ENCODE measurements at places on chromosomes 7 and 10.

GRCh38 chr7:70857793-70858545 lies 274.0 kb upstream of the GALNT17 start:
- DNase-seq = no peak

DNA sequence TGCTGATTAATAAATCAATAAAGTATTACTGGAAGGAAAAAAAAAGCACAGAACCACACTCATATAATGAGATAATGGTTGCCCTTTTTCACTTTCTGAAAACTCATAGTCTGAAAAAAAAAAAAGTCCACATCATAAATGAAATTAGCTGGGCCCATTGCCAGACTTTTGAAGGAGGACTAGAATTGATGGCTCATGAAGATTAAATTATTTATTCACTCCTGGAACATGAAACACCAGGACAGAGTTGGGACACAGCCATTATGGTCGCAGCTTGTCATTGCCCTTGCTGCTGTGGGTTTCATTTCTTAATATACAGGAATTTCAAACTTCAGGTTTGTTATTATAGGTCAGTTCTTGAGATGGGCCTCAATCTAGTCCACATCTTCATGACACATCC lies 91.9 kb downstream of the CNTNAP2 start:
- DNase-seq = no peak

GRCh38 chr10:79352035-79352877 lies 5.0 kb downstream of the PPIF start:
- DNase-seq = no peak

GRCh38 chr10:60803865-60804264 lies 25.6 kb downstream of the CDK1 start:
- no peak for DNase-seq

DNA sequence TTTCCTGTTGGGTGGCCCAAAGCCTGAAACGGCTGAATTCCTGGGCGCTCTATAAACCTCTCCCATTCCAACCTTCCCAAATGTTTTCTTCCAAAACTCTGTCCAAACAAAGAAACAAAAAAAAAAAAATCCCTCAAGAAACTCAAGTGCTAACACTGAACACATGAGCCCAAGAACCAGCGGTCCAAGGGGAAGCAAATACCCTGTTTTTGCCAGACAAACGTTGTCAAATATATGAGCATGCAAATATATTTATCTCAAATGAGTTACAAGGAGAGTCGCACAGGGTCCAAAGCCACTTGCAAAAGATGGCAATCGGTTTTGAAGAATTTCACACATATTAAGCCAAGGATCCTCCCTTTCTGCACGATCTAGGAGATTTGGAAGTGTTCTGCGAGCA lies 23.3 kb upstream of the EMX2 start:
- no peak for DNase-seq

DNA sequence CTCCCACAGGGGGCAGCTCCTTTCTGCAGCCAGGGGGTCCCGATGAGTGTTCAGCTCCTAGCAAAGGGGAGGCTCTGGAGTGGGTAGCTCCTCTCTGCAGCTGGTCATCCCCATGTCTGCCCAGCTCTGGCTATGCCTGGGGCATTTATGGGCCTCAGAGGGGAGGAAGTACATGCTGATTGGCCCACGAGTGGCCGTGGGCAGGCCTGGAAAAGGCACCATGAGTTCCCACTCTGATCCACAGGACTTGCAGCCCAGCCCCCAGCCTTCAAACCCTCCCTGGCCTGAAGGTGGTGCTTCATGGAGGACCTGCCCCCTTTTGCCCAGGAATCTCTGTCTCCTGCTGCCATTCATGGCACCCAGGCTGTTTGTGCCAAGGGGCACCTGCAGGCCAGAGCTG lies 268.8 kb downstream of the DNAJB6 start:
- no peak for DNase-seq

GRCh38 chr7:152137476-152138025 lies 112.1 kb downstream of the GALNT11 start:
- no peak for DNase-seq

- DNase-seq = no peak
These were observed 26.9 kb downstream of the SPOCK2 start for GRCh38 chr10:72061491-72061890.

DNA sequence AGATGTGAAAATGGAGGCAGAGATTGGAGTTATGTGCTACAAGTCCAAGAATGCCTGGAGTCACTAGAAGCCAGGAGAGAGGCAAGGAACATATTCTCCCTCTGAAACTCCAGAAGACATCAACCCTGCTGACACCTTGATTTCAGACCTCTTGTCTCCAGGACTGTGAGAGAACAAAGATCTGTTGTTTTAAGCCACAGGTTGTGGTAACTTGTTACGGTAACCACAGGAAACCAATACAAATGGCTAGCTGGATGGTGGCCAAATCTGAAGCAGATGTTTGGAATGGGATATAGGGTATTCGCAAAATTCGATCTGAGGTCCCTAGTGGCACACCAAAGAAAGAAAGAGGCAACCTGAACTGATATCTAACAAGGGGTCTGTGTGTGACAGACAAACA lies 129.0 kb downstream of the HERPUD2 start:
- no peak for DNase-seq

- no peak for DNase-seq
These were observed 17.5 kb downstream of the FAM20C start for GRCh38 chr7:209906-210305.

DNA sequence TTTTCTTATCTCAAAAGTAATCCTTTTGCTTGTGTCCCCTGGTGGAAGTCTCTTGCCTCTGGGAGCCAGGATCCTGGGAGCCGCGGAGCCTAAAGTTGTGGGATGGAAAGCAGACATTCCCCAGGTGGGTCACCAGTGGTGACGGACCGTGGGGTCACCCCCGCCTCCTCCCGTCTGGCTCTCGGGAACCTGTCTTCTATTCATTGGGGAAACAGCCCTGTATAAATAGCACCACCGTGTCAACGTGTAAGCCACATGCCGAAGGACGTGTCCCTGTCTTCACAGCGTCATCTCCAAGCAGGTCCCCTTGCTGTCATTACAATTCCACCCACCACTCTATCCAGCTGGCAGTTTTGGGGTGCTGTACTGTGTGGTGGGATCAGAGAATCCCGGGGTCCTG lies 87.5 kb downstream of the ELFN1 start:
- no peak for DNase-seq

- DNase-seq = peak; percentile 24
These were observed 287.9 kb downstream of the TNS3 start for GRCh38 chr7:47293884-47294555.

DNA sequence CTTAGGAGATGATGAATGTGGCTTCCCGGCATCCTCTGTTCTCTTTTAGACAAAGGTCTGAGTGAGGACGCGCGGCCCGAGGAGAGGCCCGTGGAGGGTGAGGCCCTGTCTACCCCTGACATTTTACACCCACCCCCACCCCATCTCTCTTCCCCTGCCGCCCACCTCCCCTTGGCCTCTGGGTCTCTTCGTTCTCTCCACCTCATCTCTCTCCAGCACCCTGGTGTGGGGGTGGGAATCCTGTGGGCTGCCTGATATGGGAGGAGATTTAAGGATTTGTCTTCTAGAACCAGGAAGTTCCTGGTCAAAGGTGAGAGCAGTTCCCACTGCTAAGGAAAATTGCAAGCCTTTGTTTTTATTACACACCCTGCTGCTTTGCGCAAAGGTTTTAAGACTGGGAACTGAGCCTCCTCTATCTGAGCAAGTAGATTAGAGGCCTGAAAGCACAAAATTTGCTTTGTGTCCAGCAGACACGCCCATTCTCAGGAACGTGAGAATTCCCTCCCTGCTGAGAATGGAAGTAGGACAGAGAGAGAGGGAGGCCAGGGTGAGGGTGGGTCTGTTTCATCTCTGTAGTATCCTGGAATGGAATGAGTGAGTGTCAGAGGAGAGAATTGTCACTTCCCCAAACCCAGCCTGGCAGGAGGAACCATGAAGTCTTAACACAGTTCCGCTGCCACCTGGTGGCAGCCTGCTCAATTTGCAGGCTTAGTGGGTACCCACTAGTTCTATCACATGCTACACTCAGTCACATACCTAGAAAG lies 91.2 kb downstream of the GTF2IRD1 start:
- no peak for DNase-seq

DNA sequence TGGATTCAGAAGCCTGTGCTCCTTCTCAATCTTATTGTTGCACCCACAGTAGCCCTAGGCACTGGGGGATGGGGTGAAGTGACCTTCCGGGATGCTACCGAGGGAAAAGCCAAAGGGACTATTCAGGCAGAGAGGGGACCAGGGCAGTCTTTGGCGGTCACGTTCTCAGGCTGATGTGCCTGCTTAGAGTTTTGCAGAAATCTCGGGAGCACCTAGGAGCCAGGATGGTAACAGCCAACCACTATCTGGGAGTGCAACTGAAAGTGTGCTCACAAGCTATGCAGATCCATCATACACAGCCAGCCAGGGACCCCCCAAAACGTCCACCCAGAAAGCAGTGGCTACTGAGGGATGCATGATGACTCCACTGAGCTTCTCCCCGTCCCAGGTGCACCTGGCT lies 52.4 kb downstream of the CXCL12 start:
- DNase-seq = no peak

DNA sequence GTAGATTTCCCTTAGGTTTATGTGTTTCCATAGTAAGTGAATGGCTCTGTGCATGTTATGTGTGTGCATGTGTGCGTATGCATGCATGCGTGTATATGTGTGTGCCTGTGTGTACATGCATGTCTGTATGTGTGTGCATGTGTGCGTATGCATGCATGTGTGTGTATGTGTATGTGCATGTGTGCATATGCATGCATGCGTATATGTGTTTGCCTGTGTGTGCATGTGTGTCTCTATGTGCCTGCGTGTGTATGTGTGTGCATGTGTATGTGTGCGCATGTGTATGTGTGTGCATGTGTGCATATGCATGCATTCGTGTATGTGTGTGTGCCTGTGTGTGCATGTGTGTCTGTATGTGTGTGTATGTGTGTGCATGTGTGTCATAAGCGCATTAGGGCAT lies 98.8 kb upstream of the AGBL3 start:
- no peak for DNase-seq

DNA sequence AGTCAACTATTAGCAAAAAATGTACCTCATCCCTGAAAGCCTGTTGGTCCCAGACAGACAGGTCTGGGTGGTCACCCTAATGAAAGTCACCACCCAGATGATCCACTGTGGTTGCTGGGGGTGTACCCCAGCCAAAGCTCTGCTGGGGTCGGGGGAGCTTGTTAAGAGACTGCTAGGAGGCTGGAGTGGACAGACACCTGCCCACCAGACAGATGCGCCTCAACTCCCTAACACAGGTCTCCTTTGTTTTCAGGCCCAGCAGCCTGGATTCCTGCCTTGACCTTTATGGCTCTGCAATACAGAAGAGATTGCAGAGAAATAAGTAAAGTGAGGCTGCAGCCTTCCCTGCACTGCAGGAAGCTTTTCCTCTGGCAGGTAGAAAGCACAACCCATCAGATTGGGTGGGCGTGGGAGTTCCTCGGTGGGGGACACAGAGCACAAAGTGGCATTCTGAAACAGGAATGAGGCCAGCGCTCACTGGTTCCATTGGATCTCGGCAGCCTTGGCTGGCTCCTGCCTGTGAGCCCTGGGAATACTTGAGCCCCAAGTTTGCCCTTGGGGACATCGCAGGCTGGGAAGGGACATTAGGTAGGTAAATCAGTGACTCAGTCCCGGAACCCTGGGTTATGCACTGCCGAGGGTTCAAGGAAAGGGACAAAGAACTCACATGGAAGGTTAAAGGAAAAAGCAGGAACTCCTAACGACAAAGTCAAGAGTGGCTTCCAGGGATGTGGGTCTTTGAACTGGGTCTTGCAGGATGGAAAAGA lies 18.0 kb upstream of the ZNF488 start:
- DNase-seq = no peak

- no peak for DNase-seq
These were observed 326.9 kb downstream of the GPAM start for GRCh38 chr10:111856631-111857030.

- DNase-seq = no peak
These were observed 47.5 kb downstream of the SLC29A4 start for GRCh38 chr7:5330288-5330687.

- no peak for DNase-seq
These were observed 281.9 kb downstream of the PPP1R3A start for GRCh38 chr7:113636727-113637421.

GRCh38 chr7:66110856-66111255 lies 3.8 kb upstream of the CRCP start:
- peak; percentile 84 for DNase-seq

DNA sequence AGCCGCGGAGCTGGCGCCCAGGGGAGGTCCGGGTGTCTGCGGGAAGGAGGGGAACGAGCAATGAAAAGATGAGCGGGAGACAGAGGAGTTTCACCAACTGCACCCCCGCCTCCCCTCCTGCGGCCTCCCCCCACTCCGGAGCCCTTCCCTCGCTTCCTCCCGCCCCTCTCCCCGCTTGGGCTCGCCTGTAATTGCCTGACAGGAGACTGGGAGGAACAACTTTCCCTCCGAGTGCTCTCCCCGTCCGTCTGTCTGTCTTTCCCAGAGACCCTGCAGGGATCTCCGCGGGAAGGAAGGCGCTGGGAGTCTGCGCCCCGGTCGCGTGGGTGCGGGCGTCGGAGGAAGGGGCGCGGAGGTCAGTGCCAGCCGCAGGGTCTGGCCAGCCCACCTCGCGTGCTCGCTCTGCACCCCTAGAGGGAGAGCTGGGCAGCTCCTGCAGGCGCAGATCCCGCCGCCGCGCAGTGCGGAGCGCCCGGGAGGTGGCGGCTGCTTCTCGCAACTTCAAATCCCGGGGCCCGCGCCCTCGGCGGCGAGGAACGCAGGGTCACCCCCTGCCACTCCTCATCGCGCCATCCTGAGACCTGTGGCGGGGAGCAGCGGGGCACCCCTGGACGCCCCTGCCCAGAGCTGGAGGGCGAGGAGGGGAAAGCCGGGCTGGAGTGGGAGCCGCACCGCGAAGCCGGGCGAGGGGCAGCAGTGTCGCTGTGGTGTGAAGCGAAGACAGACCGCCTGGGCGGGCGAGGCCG lies 511 bp upstream of the NRP1 start:
- peak; percentile 86 for DNase-seq

- DNase-seq = no peak
These were observed 11.7 kb upstream of the CPA4 start for GRCh38 chr7:130281260-130281659.

GRCh38 chr10:92381543-92381954 lies 90.6 kb downstream of the MARCHF5 start:
- DNase-seq = no peak

DNA sequence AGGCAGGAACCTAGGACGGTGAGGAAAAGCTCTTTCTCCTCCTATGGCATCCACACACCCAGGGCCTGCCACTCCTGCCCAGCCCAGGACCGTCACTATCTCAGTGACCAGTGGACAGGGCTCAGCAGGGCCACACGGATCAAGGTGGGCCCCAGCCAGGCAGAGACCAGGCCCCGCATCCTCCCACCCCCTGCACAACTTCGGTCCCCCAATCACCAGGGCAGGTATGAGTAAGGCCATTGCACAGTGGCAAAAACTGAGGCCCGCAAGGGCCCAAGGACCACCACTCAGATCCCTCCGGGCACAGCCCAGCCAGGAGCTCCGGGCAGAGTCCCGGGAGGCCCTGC lies 30.3 kb downstream of the OAT start:
- no peak for DNase-seq

- no peak for DNase-seq
These were observed 27.9 kb downstream of the PDLIM1 start for GRCh38 chr10:95262763-95263518.

DNA sequence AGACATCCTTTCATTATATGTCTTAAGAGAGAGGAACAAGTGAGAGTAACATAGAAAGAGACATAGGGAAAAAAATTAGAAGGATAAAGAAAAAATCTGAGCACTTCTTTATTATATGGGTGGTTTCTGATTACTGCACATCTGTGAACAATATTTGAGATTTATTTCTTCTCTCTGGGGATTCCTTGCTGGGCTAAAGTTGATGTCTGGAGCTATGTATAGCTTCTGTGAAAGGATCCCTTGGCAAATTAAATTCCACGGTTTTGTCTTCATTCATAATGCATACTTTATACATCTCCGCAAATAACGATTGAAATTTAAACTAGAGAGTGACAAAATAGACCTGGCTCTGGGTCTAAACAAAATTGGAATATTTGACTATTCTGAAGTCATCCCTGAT lies 232.2 kb upstream of the CTBP2 start:
- DNase-seq = no peak
